Ammon's horn (tissue), 1 donor: ENCODE measurements at places on chromosomes 11 and 22.

DNA sequence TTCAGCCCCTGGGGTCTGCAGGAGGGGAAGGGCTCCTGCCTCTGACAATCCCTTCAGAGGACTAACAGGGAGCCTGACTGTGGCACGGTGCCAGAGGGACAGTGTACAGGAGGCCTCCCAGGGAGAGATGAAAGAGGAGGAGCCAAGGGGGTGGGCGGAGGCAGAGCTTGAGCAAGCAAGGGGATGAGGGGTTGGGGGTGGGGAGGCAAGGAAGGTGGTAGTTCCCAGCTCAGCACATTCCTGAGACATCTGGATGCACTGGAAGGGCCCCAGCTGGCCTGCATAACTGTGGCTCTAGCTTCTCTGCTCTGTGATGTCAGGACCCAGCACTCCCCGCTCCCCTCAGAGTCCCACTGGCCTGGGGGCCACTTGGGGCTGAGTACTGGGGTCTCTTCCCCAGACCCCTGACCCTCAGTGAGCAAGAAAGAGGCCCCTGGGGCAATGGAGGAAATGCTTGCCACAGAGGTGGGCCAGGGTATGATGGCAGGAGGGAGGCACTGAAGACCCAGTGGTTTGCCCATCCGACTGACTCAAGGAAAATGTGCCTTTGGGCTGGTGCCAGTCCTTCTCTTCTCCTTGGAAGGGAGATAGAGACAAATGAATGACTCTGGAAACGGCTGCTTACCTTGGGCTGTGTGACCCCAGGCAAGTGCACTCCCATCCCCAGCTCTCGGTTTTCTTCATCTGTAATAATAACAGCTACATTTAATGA is 13.3 kb downstream of the CREB3L1 start:
- DNase-seq: no peak

DNA sequence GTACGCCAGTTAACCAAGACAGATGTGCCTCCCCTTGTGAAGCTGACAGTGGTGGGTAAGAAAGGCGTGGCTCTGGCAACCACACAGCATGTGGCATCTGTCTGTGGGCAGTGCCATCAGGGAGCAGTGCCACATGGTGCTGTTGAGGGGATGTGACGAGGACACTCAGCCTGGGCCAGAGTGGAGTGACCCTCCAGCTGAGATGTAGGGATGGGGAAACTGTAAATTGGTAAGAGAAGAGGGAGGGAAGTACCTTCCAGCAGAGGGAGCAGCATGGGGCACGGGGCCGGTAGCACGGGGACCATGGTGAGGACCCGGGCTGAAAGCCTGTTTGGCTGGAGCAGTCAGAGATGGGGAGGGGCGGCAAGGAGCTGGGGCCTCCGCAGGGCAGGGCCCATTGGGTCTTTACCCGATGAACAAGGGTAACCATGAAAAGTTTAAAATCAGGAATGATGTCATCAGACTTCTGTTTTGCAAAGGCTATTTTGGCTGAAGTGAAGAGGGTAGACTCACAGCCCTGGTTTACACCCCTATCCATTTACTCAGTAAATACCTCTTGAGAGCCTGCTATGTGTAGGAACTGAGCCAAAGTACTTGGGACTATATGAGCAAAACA is 10.4 kb downstream of the TMPRSS6 start:
- no peak for DNase-seq

GRCh38 chr11:40573254-40573891 is 886.1 kb downstream of the LRRC4C start:
- DNase-seq: no peak

GRCh38 chr11:120710354-120711131 is 199.0 kb downstream of the GRIK4 start:
- peak; percentile 75 for DNase-seq

DNA sequence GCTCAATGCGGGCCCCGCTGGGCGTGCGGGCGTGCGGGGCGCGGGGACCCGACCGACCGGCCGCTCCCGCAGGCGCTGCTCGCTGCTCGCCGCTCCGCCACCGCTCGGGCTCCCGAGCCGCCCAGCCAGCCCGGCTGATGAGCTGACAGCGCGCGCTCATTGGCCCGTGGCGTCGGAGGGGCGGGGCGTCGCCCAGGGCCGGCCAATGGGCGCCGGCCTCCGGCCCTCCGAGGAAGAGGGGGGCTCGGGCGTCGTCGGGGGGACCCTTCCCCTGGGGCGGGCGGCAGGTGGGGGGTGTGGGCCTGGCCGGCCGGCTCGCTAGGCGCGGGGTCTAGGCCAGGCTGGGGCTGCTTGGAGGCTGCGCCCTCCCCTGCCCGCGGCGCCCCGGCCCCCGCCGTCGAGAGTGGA is at the start of gene SCUBE1:
TSS of gene SCUBE1 (minus strand) at position 111 of the 408 bp plus-strand sequence. CDS start 111 bp downstream, outside the sequence.
- peak; percentile 38 for DNase-seq

GRCh38 chr11:72568861-72569260 is 105.4 kb downstream of the PDE2A start:
- DNase-seq: no peak

DNA sequence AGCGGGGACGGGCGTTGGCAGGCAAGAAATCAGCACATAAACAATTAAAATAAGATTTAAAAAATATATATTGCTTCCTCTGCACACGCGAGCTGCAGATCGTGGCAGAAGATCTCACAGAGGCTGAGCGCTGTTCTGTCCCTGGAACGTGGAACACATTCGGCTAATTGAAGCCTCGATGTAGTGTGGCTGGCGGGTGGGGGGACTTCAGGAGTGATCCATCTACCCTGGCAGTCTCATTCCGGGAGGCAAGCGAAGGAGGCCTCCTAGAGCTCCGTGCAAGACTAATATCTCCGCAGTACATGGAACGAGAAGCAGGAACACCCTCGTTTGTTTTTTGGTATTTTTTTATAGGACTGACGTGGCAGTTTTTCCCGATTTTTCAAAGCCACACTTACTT is 402.4 kb downstream of the MN1 start:
- peak; percentile 20 for DNase-seq

GRCh38 chr11:76415073-76415472 is 29.7 kb upstream of the EMSY start:
- DNase-seq: no peak

- peak; percentile 70 for DNase-seq
Measured at GRCh38 chr11:29773656-29774264, 243.1 kb downstream of the KCNA4 start.

- DNase-seq: peak; percentile 71
Measured at GRCh38 chr11:35427071-35427470, 7.7 kb upstream of the SLC1A2 start.

DNA sequence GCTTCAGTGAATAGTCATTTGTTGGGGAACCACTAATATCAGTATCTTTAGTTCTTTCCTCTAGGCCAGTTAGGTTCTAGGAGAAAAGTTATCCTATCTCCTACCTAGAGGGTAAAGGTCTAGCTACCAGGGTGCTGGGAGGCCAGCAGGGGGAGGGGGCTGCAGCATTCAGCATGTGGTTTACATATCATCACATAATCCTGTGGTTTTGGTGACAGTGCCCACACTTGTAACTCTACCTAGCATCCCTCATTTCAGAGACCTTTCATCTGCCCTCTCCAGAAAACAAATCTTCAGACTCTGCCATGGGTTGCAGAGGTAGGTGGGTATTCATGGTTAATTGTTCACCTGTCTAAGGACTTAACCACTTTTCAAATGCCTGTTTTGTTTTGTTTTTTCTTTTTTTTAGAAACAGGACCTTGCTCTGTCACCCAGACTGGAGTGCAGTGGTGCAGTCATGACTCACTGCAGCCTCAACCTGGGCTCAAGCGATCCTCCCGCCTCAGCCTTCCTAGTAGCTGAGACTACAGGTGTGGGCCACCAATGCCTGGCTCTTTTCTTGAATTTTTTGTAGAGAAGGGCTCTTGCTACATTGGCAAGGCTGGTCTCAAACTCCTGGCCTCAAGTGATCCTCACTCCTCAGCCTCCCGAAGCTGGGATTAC is 146.8 kb downstream of the ENTHD1 start:
- DNase-seq: no peak

DNA sequence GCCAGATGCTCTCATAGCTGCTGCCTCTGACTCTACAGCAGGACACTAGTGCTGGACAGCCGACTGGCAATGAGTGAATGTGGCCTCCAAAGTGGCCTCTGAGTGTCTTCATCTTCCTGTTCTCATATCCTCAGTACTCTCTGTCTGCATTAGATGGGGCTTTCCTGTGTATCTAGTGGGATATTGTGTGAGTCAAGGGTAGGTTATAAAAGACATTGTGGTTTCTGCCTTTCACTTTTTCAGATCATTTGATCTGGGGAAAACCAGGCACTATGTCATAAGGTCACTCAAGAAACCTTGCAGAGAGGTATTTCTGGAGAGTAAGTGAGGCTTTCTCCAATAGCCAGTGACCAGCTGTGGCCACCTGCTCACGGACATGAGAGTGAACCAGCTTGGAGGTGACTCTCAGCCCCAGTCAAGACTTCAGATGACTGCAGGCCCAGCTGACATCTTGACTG is 333.6 kb upstream of the NCAM1 start:
- DNase-seq: no peak

GRCh38 chr11:65183201-65183891 is 1.6 kb downstream of the CAPN1 start:
- DNase-seq: no peak

DNA sequence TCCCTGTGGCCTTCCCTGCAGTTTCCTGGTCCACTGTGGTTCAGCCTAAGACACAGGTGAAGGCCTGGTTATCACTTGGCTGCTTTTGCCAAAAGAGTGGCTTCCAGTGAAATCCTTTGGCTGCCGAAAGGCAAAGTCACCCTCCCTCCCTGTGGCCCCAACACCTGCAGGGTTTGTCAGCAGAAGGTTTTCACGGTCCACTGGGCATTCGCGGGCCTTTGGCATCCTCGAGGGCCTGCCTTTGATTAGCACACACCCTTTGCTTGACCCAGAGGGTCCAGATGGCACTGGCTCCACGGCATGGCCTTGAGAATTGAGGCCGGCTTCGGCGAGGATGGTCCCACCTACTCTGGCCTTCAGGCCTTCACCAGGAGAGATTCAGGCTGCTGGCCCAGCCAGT is 35.3 kb downstream of the RTN4R start:
- DNase-seq: no peak

- peak; percentile 5 for DNase-seq
Measured at GRCh38 chr11:77377734-77378133, 76.2 kb upstream of the GDPD4 start.

DNA sequence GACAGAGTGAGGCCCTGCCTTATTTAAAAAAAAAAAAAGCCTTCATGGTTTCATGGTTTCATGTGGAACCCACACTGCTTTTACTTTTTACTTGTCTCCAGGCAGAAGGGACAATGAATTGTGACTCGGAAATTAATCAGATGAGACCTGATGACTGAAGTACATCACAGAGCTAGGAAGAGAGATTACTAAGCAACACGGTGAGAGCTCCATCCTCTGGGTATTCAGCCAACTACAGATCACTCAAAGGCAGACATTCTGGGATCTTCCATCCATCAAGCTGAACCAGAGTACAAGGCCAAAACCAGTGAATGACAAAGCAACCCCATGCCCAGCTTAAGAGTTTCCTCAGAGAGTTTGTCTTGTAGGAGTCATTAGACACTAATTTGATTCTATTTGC is 433.2 kb downstream of the SOX6 start:
- DNase-seq: no peak

GRCh38 chr11:35352077-35352888 is 67.1 kb downstream of the SLC1A2 start:
- no peak for DNase-seq

- no peak for DNase-seq
Measured at GRCh38 chr11:44145011-44145775, 49.7 kb downstream of the EXT2 start.

GRCh38 chr22:49779853-49780697 is 47.6 kb downstream of the BRD1 start:
- peak; percentile 64 for DNase-seq

GRCh38 chr11:34621876-34622275 is 983 bp downstream of the EHF start:
- peak; percentile 32 for DNase-seq

DNA sequence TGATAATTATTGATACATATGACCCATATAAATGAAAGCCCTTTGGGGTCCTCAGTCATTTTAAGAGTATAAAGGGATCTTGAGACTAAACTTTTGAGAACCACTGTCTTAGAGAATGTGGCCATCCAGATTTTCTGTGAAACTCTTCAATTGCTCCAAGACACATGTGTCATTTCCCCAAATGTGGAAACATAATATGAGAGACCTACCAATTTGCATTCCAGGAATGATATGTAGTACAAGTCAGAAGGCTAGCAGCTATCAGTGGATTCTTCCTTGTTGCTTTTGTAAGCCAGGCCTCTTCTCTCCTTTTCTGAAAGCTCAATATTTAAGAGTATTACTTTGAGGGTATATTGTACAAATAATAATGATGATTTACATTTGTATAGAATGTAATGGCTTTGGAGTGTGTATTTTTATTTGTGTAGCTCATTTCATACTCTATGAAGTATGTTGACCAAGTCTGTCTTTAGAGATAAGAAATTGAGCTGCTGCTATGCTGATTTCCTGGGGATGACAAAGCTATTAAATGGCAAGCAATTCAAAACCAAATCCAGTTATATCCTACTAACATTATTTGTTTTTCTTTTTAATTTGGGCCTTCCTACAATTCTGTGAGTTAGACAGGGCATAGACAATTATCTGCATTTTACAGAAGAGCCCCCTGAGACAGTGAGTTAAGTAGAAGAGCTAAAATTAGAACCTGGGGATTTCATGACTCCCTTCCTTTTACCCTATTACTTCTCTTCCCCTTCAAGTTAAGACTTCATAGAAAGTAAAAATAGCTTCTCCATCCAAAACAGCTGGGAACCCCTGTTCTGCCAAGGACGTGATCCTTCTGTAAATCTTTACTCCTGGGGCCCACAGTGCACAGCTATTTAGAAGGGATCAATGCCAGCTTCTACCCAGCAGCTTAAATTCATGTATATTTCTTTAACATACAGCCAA is 131.9 kb downstream of the WNT11 start:
- no peak for DNase-seq

DNA sequence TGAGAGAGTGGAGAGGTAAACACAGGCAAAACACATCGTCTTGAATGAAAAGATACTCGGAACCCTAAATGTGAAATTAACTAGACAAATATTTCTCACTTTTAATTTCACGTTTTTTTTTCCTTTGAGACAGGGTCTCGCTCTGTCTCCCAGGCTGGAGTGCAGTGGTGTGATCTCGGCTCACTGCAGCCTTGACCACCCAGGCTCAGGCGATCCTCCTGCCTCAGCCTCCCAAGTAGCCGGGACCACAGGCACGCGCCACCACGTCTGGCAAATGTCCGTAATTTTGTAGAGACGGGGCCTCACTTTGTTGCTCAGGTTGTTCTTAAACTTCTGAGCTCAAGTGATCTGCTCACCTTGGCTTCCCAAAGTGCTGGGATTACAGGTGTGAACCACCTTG is 7.4 kb upstream of the SHANK3 start:
- no peak for DNase-seq
